Occipital lobe (tissue), 3 donors: ENCODE measurements at places on chromosomes 3 and 15. TPM values are rescaled to one million over a fixed set of nuclear protein-coding genes. Genes with fewer than 3 reads are reported as not detected.

The TPRG1 gene
- 0.94 TPM for total RNA-seq

The LRRC34 gene
- 8.1 TPM for total RNA-seq

The SYNPR gene
- 56.5 TPM for total RNA-seq

DNA sequence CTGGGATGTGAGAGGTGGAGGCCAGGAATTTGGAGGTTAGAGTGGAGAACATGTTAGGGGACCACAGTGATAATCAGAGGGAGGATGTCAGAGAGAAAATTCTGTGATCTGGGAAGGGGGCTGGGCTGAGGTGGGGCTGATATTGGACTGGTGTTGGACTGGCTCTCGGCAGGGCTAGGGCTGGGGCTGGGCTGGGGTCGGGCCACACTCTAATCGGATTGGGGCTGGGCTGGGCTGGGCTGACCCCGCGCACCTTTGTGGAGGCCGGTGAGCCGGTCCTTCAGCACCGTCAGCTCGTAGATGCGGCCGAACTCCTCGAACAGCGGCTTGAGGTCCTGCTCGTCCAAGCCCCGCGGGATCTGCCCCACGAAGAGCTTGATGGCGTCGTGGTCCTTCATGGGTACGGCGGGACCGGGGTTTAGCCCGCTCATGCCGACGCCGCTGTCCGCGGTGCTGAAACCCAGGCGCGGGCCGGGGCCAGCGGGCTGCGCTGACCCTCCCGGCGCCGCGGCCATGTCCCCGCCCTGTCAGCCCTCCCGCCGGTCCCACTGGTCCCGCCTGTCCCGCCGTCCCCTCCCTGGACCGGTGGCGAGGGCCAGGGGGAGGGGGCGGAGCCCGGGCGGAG, 485 bp downstream of the CELF6 start:
- DNase-seq: no peak

DNA sequence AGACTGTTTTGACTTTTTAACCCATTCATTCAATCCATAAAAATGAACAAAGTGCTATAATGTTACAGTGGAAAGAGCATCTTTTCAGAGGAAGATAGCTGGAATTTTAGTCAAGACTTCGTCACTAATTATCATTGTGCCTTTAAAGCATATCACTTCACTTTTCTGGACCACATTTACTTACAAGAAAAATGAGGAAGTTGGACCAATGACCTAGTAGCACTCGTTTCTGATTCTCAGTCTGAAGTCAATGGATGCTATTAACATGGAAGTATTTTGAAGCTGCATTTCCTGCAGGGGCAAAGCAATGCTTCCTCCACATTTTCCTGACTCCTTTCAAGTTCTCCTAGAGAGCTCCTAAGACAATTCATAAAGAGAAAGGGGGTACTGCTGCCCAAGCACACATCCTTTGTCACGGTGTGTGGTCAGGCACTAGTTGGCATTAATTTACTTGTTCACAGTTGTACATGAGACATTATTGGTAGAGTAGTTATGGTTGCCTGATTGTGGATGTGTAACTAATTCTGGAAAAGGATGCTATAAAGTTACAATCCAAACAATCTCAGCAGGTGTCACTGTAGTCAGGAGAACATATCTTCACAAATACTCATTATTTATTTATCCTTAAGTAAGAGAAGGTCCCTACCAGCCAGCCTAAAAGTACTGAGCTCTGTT, 1049.1 kb downstream of the FHIT start:
- DNase-seq: no peak

GRCh38 chr3:66467996-66468735, 32.7 kb downstream of the LRIG1 start:
- DNase-seq: no peak

- DNase-seq: no peak
Measured at GRCh38 chr3:189118896-189119295, 52.9 kb upstream of the TPRG1 start.

- no peak for DNase-seq
Measured at GRCh38 chr3:169790687-169791429, 17.7 kb downstream of the MYNN start.
